C1 segment of cervical spinal cord (tissue), 14 donors: ENCODE measurements at places on chromosomes 6 and 20.

DNA sequence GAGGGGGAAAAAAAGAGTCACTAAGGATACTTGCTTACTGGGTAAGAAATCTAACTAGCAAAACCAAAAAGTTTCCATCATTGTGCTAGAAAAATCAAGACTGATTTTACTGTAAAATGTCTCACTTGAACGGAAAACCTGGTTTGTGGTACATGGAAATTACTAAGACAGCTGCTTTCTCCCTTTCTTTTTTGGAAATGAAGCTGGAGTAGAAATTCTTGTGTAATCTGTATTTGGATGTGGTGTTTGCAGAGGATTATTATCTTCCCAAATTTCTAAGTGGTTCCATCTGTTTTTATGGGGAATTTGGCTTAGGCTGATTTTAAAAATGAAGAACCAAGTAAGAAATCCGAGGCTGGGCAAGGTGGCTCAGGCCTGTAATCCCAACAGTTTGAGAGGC is 20.4 kb downstream of the EPB41L2 start:
- DNase-seq, result no peak

- DNase-seq, result no peak
These were observed 102.1 kb downstream of the ATP9A start for GRCh38 chr20:51666126-51666525.

DNA sequence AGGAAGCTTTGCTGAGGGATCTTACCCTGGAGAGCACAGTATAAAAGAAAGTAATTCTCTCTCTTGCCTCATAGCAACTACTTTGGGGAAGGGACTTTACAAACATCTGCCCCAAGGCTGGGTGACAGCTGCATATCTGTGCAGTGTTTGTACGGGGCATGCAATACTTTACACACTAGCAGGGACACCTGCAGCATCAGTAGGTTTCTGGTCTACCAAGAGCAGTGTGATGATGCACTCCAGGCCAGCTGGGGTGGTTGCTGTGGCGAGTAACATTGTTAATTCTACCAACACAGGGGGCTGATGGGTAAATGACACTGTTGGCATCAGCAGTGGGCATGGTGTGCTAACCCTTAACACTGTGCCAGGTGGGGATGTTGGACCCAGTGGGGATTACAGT is 48.0 kb downstream of the ADTRP start:
- no peak for DNase-seq

DNA sequence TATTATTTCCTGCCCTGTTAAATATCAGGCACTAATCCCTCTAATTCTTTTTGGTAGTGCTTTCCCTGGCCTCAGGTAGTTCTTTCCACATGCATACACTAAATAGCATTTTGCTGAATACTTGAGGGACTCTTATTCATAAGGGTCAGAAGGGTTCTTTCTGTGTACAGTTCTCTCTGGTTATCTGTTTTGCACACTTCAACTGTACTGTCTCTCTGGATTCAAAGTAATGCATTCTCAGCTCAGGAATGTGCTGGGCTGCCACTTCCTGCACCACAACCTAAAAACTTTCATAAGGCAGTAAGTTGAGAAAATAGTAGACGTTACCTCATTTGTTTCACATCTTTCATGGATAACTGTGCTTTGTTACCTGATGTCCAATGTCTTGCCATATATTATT is 32.1 kb downstream of the C6orf141 start:
- DNase-seq, result no peak

DNA sequence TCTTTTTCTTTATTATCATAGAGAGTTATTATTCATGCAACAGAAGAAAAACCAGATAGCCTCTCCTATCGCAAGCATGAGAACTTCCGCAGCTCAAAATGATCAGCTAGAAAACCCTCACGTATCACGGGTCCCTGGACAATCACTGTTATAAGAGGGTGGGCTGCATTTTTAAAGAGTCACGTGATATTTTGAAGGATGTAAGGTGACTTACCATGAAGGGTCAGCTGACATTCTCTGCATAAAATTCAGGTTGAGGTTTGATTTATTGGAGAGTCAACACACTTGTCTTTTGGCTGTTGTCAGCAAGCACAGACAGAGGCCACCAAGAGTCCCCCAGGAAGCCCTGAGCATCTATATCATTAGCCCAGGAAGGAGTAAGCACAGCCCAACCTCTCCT is 39.5 kb downstream of the ID4 start:
- no peak for DNase-seq
